ENCODE measurements at places on chromosomes 5 and 9. TPM values are rescaled to one million over a fixed set of nuclear protein-coding genes. Genes with fewer than 3 reads are reported as not detected.

- peaks cover 12% of the 10 kb centered on the region for H3K4me1 ChIP-seq
- no peaks in the 10 kb centered on the region for H3K27me3 ChIP-seq
- H3K4me3 ChIP-seq: peak within 1 kb of the TSS; percentile 81
- DNase-seq: peak; percentile 52
Measured at GRCh38 chr5:81233080-81233634, at the start of gene CKMT2. TSS of gene CKMT2 (plus strand) at chr5:81233322. CDS start at chr5:81251133, 17,811 bp downstream.

DNA sequence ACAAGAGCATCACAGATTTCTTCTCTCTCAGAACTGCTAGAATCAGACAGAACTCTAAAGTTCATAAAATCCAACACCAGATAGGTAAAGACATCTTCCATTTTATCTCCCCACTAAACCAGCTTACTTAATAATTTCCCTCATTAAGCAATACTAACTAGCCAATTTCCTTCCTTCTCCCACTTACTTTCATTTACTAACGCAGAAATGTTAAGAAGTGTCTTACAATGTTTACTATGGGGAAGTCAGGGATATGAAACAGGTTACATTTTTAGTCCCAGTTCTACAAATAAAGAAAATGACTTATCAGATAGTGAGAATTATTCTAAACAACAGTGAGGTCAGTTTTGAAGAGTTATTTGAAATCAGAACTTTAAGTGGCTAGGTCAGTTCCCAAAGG is 236.5 kb downstream of the FBXL17 start:
- no peaks in the 10 kb centered on the region for H3K4me1 ChIP-seq
- DNase-seq: no peak
- H3K27me3 ChIP-seq: no peaks in the 10 kb centered on the region
- H3K27ac ChIP-seq: no peak overlapping the region
- H3K36me3 ChIP-seq: peaks cover 4% of the 10 kb centered on the region
- no peak overlapping the region for H3K4me3 ChIP-seq

GRCh38 chr5:124561451-124561850 is 185.0 kb downstream of the ZNF608 start:
- no peaks in the 10 kb centered on the region for H3K27me3 ChIP-seq
- no peaks in the 10 kb centered on the region for H3K36me3 ChIP-seq
- H3K27ac ChIP-seq: no peak overlapping the region
- H3K4me3 ChIP-seq: no peak overlapping the region
- DNase-seq: no peak

GRCh38 chr9:99955606-99956005 is 49.2 kb downstream of the STX17 start:
- no peak overlapping the region for H3K27ac ChIP-seq
- no peaks in the 10 kb centered on the region for H3K4me1 ChIP-seq
- peaks cover 21% of the 10 kb centered on the region for H3K36me3 ChIP-seq
- no peaks in the 10 kb centered on the region for H3K27me3 ChIP-seq

- H3K27me3 ChIP-seq: peaks cover 14% of the 10 kb centered on the region
- no peaks in the 10 kb centered on the region for H3K36me3 ChIP-seq
- no peak for DNase-seq
- peaks cover 23% of the 10 kb centered on the region for H3K4me1 ChIP-seq
- H3K4me3 ChIP-seq: no peak overlapping the region
Measured at GRCh38 chr5:133921069-133921468, 47.4 kb downstream of the C5orf15 start.

- H3K4me1 ChIP-seq: peaks cover 4% of the 10 kb centered on the region
- no peaks in the 10 kb centered on the region for H3K36me3 ChIP-seq
- no peak overlapping the region for H3K4me3 ChIP-seq
- H3K27ac ChIP-seq: no peak overlapping the region
- DNase-seq: no peak
Measured at GRCh38 chr9:133558191-133559126, 24.0 kb downstream of the ADAMTSL2 start.

DNA sequence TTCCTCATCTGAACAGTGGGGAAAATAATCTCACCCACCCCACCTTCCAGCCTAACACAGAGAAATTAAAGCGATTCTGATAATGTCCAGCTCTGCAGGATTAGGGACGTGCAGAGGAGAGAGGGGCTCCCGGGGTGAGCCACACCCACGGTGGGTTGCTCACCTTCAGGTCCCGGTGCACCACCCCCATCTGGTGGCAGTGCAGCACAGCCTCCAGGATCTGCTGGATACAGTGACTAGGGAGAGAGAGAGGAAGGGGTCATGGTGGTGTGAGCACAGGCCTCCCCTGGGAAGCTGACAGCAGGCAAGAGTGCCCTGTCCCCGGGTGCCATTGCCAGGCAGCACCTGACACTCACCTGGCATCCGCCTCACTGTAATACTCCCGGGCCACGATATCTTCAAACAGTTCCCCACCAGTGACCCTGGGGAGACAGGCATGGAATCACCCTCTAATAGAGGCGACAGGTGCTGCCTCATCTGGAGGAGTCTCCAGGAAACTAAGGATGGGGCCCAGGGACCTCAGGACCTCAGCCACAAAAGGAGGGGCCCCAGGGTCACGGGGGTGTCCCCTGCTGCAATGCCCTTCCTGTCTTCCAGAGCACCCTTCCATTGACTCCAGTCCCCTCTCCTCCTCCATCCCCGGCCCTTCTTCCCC is 33.0 kb downstream of the CAMK2A start:
- no peaks in the 10 kb centered on the region for H3K27me3 ChIP-seq
- no peaks in the 10 kb centered on the region for H3K36me3 ChIP-seq
- no peak overlapping the region for H3K27ac ChIP-seq
- no peak for DNase-seq
- H3K4me1 ChIP-seq: peaks cover 12% of the 10 kb centered on the region

- H3K27ac ChIP-seq: no peak overlapping the region
- H3K4me1 ChIP-seq: no peaks in the 10 kb centered on the region
- H3K27me3 ChIP-seq: peaks cover 13% of the 10 kb centered on the region
- peaks cover 1% of the 10 kb centered on the region for H3K36me3 ChIP-seq
- no peak overlapping the region for H3K4me3 ChIP-seq
Measured at GRCh38 chr5:42022383-42022972, 97.4 kb downstream of the FBXO4 start.

Gene VLDLR
- total RNA-seq: 9.9 TPM

Gene GFPT2
- total RNA-seq: 1.7 TPM

Gene ATP10B
- total RNA-seq: 1.7 TPM

All from progenitor cell of endocrine pancreas (in vitro differentiated cells).